ENCODE measurements at places on chromosomes 16 and 17.

DNA sequence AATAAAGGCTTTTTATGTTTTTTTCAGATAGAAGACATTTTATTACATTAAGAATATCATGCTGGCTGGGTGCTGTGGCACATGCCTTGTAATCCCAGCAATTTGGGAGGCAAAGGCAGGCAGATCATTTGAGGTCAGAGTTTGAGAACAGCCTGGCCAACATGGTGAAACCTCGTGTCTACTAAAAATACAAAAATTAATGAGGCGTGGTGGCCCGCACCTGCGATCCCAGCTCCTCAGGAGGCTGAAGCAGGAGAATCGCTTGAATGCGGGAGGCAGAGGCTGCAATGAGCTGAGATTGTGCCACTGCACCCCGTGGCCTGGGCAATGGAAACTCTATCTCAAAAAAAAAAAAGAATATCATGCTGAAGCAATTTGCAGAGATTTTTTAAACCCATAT is 29.1 kb upstream of the HAPSTR1 start:
- DNase-seq, result no peak

DNA sequence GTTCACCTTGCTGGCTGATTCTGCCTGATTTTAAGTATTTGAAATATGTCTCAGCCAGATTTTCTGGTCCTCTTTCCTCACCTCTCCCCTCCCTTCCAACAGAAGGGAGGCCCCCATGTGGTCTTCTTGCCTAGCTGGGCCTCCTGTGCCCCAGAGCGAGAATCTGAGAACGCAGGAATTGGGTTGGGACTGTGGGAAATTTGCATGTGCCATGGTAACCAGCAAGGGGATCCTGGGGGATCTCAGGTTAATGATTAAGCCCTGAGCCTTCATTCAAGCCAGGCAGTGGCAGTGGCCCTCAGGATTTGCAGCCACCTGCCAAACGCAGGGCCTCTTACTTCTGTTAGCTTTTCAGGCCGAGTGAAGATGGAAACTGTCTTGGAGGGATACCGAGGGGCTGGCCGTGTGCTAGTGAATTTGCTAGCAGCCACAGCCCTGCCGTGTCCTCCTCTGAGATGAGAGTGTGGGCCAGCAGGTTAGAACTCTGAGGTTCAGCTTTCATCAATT is 40.2 kb downstream of the KSR1 start:
- no peak for DNase-seq

- DNase-seq, result peak; percentile 41
These were observed 154.1 kb downstream of the SOCS1 start for GRCh38 chr16:11101695-11102522.

GRCh38 chr17:7988750-7989178 is 13.7 kb upstream of the GUCY2D start:
- DNase-seq, result peak; percentile 91

- peak; percentile 71 for DNase-seq
These were observed 794 bp upstream of the CPNE7 start for GRCh38 chr16:89574681-89575246.

DNA sequence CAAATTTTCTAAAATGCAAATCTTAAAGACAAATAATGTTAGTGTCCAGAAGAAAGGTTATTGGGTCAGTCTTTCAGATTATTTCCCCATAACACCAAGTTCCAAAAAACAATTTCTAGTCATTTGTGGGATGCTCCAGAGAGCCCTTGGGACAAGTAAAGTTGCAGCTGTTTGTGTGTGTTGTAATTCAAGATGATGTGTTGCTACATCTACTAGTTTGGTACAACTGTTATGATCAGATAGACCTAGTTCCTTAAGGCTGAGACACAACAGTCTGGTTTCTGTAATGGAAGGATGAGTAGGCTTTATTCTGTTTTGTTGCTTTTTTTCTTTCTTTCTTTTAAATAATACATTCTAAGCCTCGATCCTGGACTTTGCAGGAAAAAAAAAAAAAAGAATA is 41.9 kb downstream of the PIGL start:
- peak; percentile 89 for DNase-seq

DNA sequence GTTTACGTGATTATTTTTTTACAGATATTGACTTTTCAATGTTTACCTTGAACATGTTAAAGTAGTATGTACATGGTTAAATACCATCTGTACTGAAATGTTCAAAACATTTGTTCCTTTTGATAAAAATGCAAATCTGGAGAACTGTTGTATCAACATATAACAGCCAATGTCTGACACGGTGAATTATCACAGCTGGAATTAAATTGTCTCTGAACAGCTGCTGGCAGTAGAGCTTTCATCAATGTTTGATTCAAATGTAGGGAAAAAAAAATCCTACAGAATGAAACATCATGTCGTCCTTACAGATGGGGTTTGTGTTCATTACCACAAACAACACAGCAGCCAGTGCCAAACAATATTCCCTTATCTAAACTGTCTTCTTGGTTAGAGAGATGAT is 79.9 kb downstream of the TOX3 start:
- no peak for DNase-seq
